ENCODE measurements at places on chromosomes 12 and 14.

DNA sequence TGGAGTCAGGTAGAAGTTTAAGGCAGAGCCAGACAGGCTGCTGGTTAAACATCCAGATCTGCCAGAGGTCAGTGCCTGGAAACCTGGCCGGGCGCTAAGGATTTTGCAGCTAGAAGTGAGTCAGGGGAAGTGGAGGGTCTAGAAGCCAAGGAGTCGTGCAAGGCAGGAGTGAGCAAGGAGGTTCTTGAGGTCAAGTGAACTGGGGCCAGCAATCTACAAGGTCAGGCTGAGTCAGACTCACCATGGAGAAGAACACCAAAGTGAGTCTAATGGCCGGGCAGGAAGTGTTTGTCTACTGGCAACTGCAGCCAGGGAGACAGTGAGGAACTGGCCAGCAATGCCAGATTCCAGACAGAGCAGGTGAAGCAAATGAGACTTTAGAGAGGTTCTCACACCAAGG is 628.2 kb downstream of the ETNK1 start:
- peak; percentile 4 for DNase-seq

DNA sequence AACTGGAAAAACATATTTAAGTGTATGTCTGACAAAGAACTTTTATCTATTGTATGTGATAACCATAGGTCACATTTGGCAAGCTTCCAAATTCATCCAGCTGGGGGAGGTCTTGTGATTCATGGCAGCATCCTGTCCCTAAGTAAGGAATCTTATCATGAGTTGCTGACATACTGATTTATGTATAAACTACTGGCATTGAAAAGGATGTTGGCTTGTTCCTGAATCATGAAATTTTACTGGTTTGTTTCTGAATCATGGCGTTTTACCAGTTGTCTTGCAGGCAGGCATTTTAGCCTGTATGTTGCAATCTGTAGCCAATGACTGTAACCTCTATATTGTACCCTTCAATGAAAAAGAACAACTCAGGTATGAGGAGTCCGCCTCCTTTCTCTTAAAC is 244.8 kb downstream of the IPO8 start:
- no peak for DNase-seq

DNA sequence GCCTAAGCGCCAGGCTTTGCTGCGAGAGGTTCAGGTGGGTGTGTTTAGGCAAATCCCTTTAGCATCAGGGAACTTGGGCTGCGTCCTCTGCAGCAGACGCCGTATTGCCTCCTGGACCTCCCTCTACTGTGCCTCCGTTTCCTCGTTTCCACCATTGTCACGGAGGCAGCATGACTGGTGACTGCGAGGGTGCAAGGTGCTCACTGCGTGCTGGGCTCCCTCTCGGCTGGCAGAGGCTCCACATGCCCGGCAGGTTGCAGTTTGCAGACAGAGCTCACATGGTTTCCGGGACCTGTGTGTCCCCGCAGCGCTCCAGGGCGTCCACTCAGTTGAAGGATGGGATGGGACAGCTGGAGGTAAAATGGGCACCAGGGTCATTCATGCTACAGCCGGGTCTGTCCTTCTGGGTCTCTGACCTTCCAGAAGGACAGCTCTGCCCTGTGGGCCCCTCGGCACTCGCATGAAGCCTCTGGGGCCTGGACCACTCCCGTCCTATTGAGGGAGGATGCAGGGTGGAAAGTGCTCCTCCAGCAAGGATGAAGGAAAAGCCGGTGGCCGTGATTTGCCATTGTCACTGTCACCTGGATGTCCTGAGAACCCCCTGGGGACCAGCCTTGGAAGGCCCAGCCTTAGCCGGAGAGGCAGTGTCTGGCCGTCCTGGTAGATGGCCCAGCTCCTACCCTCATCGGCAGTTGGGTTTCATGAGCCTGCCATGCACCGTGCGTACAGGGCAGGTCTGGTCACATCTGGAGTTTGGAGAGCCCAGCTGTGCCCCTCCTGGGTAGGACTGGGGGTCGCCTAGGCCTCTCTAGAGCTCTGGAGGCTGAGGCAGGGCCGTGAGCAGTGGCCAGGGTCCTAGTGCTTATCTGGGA is 146.5 kb downstream of the KIF26A start:
- no peak for DNase-seq

DNA sequence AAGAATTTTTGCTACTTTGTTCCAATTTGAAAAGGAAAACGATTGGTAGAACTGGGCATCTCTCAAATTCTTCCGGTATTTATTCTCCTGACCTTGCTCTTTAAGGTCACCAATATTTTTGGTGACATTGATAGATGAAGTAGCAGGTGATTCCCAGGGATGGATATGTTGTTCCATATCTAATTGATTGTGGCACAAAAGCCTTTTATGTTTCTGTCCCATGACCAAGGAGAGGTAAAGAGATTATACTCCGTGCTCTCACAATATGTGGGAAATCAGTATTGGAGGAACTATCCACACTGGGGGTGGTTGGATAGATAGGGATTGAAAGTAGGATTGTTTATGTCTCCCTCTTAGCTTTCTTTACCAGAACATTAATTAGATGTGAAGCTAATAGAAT is 61.7 kb upstream of the LRIG3 start:
- DNase-seq = no peak

GRCh38 chr12:12326262-12326661 is 23.8 kb downstream of the MANSC1 start:
- no peak for DNase-seq

DNA sequence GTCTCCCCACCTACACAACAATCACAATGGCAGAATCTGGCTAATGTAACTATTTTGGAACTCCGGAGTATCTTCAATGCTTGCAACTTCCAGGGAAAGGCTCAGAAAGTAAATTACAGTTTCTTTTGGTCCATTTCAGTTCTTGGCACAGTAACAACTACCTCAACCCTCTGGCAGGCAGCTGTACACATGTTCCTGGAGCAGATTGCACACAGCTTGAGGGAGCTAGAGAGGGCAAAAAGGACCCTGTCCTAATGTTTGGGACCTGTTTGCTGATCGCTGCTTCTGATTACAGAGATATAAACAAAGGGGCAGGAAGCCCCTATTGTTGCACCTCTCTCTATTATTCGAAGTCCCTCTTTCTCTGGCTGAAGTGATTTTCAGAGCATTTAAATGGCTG is 35.2 kb upstream of the SLC38A1 start:
- no peak for DNase-seq

DNA sequence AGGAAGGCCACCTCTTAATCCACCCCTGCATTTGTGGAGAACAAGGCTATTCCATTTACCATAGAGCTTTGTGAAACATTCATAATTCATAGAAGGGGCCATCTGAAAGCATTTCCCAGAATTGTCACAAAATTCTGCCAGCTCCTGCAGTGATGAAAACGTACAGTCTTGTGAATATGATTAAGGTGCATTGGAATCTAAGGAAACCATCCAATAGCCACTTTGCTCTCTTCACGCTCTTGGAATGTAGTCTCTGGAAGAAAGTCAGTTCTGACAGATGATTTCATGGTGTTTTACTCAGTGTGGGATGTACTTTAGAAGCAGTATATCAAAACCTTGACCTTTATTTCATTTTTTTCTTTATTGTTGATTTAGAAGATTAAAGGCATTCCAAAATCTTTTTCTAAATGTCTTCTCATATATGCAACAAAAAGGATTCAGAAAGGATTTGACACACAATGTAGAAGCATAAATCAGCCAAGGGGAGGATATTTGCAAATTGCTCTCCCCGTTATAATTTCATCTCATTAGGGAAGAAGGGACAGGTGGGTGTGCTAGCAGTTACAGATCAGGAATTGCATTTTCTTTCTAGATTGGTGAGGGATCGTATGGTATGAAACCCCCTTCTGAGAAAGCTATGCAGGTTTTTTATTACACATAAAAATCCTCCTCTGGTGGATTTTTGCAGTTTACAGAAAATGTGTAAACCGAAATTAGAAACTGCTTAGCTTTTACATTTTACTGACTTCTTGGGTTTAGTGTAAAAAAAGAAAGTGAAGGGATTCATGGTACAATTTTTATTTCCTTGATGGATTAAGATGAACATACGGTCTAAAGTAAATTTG is 390.2 kb downstream of the LRIG3 start:
- peak; percentile 75 for DNase-seq

- no peak for DNase-seq
Observed at GRCh38 chr14:21509432-21510143, 1.6 kb downstream of the METTL3 start.

All from renal cortical epithelial cell (primary cell).